Right renal cortex interstitium (tissue), 3 donors: ENCODE measurements at places on chromosomes 7 and 10.

- DNase-seq: no peak
Measured at GRCh38 chr7:5695727-5696345, 85.6 kb downstream of the RNF216 start.

DNA sequence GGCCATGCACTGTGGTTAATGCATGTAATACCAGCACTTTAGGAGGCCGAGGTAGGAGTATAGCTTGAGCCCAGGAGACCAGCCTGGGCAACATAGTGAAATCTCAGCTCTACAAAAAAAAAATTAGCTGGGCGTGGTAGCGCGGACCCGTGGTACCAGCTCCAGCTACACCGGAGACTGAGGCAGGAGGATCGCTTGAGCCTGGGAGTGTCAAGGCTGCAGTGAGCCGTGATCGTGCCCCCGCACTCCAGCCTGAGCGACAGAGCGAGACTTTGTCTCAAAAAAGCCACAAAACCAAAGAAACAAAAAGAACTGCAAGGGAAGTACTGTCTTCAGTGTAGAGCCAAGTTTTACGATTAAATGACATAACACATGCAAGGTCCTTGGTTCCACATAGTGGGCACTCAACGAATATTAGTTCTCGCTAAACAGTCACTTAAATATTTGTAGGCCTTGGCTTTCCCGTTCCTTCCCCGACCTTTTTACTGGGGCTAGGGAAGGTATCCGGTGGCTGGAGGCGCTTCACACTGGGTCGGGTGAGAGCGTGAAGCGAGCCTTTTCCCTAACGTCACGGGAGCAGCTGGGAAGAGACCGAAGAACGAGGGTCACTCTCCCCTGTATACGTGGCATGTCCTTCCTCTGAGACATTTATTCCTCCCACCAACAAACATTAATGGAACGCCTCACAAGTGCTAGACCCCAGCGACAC is 993 bp upstream of the SND1 start:
- peak; percentile 56 for DNase-seq

DNA sequence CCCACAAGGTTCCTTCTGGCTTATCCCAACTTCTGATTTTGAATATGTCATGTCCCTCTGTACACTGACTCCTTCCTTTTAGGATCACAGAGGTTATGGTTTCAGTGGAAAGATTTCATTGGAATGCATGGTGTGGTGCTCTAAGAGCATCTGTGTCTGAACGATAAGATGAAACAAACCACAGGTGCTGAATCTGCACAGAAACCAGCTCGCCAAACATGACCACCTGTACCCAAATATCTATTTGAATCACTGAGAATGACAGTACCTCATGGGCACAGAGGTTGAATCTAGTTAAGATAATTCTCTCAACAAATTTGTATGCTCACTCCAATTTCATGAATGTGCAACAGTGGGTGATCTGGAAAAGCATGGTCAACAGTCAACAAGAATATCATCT is 105.3 kb downstream of the DGKI start:
- no peak for DNase-seq

DNA sequence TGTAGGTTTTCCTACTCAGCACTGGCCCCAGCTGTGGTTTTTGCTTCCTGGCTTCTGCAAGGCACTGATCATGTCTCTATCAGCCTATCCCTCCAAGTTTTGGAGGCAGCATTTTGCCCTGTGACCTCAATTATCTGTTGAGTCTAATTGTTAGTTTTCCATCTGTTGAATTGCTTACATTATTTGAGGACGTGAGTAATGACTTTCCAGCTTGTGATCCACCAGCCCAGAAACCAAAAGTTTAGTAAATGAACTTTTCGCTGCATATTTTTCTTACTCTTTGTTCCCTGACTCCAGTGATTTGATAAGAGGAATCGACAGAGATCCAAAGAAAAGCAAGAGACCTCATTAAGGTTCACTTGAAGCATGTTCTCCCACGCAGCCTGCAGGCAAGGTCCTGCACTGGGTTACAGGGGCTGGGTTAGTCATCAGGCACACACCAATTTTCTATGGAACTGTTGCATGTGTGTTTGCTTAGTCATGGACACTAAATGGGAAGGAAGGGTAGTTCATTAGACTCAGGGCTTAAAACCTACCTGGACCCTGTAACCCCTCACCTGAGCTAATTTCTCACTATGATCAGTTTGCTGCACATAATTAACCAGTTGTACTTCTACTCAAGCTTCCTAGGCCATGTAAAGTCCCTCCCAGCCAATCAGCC is 57.2 kb downstream of the AKR1E2 start:
- no peak for DNase-seq

GRCh38 chr10:22932626-22933370 is 4.9 kb downstream of the ARMC3 start:
- DNase-seq: no peak

- peak; percentile 81 for DNase-seq
Measured at GRCh38 chr7:98802088-98802780, 67.6 kb downstream of the TMEM130 start.

DNA sequence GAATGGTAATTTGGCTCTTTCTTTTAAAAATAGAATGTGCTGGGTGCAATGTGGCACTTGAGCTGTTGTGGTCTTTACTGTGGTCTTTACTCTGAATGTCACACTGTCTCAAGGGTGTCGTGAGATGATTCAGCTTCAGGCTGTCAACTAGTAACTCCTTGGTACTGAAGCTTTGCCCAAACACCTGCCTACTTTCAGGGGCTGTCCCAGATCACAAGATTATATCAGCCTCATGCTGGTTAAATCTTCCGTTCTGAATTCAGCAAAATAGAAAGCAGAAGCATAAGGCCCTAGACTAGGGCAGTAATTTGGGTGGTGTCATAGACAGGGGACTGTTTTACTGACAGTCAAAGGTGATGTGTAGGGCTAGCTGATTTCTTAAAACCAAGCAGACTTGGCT is 110.9 kb downstream of the BAMBI start:
- no peak for DNase-seq

- no peak for DNase-seq
Measured at GRCh38 chr10:63760034-63760707, 239.0 kb downstream of the REEP3 start.

DNA sequence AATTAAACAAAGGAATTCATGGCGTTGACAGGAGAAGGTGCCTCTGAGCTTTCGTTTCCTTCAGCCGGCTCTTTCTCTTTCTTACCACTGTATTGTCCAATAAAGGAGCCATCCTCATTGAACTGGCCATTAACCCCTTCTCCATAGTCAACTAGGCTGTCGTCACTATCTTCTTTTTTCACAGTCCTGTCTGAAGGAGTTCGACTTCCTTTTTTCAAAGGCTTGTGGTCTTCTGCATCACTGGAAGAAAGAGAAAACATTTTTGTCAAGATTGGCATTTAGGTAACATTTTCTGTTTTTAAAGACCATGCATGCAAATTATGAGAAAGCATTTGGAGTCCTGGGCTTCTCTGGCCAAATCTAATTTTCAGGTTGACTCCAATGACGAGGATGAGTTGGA is 19.7 kb upstream of the LAMB4 start:
- no peak for DNase-seq

GRCh38 chr10:131198401-131198800 is 113.1 kb downstream of the TCERG1L start:
- no peak for DNase-seq

GRCh38 chr10:127971963-127972615 is 65.2 kb downstream of the PTPRE start:
- no peak for DNase-seq

- DNase-seq: no peak
Measured at GRCh38 chr7:50069613-50070012, 23.4 kb downstream of the ZPBP start.

DNA sequence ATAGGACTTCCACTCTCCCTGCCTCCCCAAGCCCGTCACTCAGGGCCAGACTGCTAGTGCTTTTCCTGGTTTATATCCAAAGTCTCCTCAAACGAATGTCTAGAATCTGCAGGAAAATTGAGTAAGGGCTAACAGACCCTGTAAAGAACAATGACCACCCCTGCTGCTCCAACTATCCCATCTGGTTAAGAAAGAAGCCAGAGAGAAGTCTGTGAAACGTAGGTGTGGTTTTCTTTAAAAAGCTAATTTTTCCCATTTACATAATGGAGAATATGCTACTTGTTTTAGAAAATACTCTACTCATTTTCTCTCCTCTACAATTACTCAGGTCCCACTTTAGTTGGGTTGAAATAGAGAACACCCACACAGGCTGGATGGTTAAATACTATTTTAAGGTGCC is 72.5 kb downstream of the FAM13C start:
- no peak for DNase-seq

DNA sequence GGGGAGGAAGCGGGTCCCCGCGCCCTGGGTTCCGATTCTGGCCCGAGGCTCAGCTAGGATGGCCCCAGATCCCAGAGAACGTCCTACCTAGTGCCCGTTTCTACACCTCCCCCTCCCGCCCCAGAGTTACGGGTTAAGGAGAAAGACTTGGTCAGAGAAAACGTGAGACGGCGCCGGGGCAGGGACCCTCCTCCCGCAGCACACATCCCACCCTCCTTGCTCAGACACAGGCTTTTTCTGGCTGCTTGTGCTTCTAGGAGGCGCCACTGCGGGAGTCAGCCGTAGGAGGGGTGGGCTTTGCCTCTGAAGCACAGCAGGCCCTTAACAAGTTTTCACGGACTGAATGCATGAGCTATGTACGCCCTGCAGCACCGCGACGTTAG is 104.9 kb upstream of the LEP start:
- DNase-seq: no peak

DNA sequence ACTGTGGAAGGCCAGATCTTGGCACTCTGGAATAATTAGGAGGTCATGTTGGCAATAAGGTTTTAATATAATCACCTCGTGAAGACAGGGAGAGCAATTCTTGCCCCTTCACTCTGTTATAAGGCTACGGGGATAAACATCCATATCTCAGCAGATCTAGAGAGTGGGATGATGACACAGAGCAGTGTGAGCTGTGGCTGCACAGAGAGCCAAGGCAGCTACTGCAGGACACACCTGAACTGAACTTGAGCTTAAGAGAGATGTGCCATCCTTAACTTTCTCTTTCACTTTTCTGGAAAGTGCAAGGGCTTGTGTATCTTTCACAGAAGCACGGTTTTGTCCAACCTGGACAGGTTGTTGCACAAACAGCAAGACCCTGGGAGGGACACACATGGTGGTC is 174.7 kb downstream of the GATA3 start:
- no peak for DNase-seq

DNA sequence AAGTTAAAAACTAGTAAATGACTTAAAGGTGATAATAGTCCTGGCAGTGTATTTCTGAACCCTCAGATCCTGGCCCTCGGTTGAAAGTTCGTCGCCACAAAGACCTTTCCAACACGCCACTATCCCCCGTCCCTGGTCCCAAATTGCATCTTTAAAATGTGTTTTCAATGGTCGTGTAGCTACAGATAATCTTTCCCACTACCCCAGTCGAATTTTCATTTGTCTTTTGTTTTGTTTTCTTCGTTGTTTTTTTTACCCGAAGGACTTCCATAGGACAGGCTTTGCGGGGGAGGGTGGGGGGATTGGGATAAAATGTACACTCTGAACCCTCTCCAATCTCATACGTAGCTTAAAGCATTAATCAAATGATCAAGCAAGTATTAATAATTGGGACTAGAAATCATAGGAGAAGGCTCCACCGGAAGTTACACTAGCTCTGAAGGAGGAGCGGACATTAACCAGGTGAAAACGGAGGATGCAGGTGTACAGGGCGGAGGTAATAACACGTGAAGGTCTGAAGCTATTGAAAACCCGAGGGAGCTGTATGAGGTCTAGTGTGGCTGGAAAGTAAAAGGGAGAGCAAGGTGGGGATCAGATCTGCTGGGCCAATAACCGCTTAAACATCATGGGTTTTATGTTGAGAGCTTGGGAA is 32.8 kb upstream of the PHF14 start:
- DNase-seq: no peak

DNA sequence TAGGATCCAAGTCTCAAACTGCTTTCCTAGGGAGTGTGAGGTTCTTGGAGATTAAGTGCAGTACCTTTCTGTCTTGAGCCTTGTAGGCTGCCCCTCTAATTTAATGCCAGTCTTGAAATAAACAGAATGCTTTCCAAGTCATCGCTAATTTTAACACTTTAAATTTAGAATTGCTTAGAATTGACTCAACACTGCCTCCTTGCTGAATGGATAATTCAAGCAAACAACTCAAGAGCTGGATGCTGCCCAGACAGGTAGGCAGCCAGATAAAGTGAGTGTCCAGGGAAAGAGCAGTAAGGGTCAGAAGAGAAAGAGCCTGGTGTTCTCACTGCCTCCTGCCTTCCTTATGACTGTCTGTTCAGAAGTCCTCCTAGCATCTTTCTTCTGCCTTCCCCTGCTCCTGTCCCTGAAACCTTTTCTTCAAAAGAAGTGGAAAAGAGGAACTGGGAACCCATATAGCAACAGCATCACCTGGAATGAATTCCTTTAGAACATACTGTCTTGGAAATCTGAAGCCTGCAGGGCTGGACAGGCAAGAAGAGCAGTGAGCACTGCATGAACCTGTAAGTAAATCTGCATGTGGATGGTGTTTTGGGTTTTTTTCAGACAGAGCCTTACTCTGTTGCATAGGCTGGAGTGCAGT is 3.1 kb upstream of the GOT1 start:
- DNase-seq: no peak

DNA sequence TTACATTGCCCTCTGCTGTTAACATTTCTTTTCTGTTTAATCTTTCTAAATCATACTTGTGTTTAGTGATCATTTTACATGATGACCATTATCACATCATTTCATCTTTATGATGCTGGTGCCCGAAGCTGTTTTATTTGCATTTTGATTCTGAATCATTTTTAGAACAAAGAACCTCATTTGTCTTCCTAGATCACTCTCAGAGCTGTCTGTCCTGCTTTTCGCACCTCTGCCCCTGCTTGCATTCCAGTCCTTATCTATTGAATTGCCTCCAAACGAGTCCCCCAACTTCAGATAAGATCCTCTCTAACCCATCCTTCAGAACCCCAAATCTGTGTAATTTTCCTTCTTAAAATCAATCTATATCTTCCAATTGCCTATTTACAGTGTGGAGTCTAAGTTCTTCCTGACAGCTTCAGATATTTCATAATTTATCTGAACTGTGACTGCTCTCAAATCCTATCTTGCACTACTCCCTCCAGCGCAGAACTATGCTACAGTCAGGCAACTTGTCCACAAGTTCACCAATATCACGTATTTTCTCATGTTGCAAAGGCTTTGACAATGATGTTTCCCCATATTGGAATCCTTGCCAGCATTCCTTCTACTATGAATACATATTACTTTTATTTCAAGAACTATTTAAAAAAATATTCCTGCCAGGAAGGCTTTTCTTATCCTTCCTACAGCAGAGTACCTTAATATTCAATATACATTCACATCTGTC is 346.5 kb upstream of the CACNA2D1 start:
- no peak for DNase-seq

- DNase-seq: no peak
Measured at GRCh38 chr10:101897633-101898032, 54.0 kb upstream of the KCNIP2 start.
